ENCODE measurements at places on chromosomes 7 and 10.

GRCh38 chr10:23892296-23892695 lies 316.6 kb upstream of the KIAA1217 start:
- no peaks in the 10 kb centered on the region for H3K36me3 ChIP-seq
- no peak overlapping the region for H3K27ac ChIP-seq
- no peaks in the 10 kb centered on the region for H3K4me1 ChIP-seq
- DNase-seq: no peak
- no peak overlapping the region for H3K4me3 ChIP-seq
- no peaks in the 10 kb centered on the region for H3K27me3 ChIP-seq

- no peaks in the 10 kb centered on the region for H3K27me3 ChIP-seq
- H3K36me3 ChIP-seq: no peaks in the 10 kb centered on the region
- no peak overlapping the region for H3K27ac ChIP-seq
- no peak overlapping the region for H3K4me3 ChIP-seq
- no peak for DNase-seq
- H3K4me1 ChIP-seq: no peaks in the 10 kb centered on the region
Observed at GRCh38 chr10:83089335-83089734, 1050.0 kb upstream of the GHITM start.

GRCh38 chr10:60914690-60915141 lies 29.3 kb downstream of the RHOBTB1 start:
- no peak overlapping the region for H3K27ac ChIP-seq
- H3K4me3 ChIP-seq: no peak overlapping the region
- DNase-seq: no peak
- no peaks in the 10 kb centered on the region for H3K27me3 ChIP-seq
- no peaks in the 10 kb centered on the region for H3K4me1 ChIP-seq

GRCh38 chr7:155750255-155751125 lies 61.8 kb downstream of the SHH start:
- H3K27me3 ChIP-seq: no peaks in the 10 kb centered on the region
- no peak overlapping the region for H3K27ac ChIP-seq
- H3K4me3 ChIP-seq: no peak overlapping the region
- DNase-seq: no peak
- peaks cover 6% of the 10 kb centered on the region for H3K4me1 ChIP-seq

- H3K4me1 ChIP-seq: peaks cover 5% of the 10 kb centered on the region
- H3K4me3 ChIP-seq: no peak overlapping the region
- no peak for DNase-seq
- H3K27me3 ChIP-seq: no peaks in the 10 kb centered on the region
Observed at GRCh38 chr7:6252341-6252746, 20.1 kb downstream of the CYTH3 start.

- H3K36me3 ChIP-seq: no peaks in the 10 kb centered on the region
- H3K27ac ChIP-seq: peak overlapping the region; percentile 99
- H3K4me3 ChIP-seq: no peak overlapping the region
- DNase-seq: no peak
Observed at GRCh38 chr10:61899663-61899996, 1.9 kb upstream of the ARID5B start.

DNA sequence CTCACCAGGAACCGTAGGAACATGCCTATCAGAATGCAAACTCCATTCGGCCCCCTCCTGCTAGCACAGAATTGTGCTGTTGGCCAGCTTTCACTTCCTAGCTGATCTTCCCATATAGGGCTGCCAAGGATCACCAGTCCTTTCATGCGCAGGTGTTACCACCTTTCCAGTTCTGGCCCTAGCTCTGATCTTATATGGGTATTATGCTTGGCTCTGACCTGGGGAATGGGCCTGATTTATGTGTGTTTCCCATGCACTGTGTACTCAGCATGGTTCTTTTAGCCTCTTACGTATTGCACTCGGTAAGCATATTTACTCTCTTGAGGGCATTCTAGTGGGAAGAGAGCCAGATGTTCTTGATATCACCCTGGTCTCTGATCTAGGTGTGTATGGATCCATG lies 11.1 kb downstream of the SLC35G1 start:
- DNase-seq: no peak
- no peaks in the 10 kb centered on the region for H3K4me1 ChIP-seq
- H3K27ac ChIP-seq: no peak overlapping the region
- H3K4me3 ChIP-seq: no peak overlapping the region
- H3K36me3 ChIP-seq: no peaks in the 10 kb centered on the region

All from liver (tissue), 10 donors.